CD8-positive, alpha-beta memory T cell (primary cell): ENCODE measurements at places on chromosomes 4 and X. TPM values are rescaled to one million over a fixed set of nuclear protein-coding genes. Genes with fewer than 3 reads are reported as not detected.

SMARCA5 gene
- 63.4 TPM for total RNA-seq

DNA sequence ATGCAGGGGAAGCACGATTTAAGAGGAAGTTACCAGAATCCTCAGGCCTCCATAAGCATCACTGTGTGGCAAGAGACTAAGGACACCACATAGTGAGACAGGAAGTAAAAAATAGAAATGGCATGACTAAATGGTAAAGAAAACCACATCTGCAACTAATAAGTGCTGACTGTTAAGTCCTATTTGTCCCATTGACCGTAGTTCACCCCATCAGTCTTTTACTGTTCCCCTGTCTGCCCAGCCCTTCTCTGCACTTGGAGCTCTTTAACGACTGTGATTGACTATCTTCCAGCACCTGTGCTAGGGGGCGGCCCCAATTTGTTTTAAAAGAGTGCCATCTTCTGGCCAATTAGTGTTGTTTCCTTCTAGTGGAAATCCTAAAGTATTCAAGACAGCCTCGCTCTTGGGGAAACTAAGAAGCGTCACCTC, 94.2 kb downstream of the MAOA start:
- H3K4me1 ChIP-seq, result no peaks in the 10 kb centered on the region
- H3K36me3 ChIP-seq, result no peaks in the 10 kb centered on the region
- no peaks in the 10 kb centered on the region for H3K27me3 ChIP-seq
- H3K27ac ChIP-seq, result no peak overlapping the region
- peak; percentile 1 for DNase-seq

TRPC5OS gene
- total RNA-seq, result not detected

DNA sequence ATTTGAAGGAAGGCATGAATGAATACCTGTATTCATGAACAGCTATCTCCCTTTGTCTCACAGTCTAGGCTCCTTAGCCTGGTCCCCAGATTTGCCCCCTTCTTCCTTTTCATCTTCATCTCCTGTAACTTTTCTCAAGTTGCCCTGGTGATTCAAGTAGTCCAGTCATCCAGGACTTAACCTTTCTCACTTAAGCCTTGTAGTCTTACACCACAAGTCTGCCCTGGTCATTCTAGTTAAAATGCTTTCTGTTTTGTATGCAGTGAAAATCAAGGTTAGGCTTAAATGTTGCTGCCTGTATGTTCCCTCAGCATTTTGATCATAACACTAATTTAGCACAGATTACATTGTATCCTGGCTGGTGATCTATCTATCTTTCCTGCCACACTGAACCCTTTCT, 58.5 kb upstream of the SLC7A11 start:
- H3K36me3 ChIP-seq, result no peaks in the 10 kb centered on the region
- no peak overlapping the region for H3K4me3 ChIP-seq
- no peak overlapping the region for H3K27ac ChIP-seq
- H3K4me1 ChIP-seq, result no peaks in the 10 kb centered on the region

DNA sequence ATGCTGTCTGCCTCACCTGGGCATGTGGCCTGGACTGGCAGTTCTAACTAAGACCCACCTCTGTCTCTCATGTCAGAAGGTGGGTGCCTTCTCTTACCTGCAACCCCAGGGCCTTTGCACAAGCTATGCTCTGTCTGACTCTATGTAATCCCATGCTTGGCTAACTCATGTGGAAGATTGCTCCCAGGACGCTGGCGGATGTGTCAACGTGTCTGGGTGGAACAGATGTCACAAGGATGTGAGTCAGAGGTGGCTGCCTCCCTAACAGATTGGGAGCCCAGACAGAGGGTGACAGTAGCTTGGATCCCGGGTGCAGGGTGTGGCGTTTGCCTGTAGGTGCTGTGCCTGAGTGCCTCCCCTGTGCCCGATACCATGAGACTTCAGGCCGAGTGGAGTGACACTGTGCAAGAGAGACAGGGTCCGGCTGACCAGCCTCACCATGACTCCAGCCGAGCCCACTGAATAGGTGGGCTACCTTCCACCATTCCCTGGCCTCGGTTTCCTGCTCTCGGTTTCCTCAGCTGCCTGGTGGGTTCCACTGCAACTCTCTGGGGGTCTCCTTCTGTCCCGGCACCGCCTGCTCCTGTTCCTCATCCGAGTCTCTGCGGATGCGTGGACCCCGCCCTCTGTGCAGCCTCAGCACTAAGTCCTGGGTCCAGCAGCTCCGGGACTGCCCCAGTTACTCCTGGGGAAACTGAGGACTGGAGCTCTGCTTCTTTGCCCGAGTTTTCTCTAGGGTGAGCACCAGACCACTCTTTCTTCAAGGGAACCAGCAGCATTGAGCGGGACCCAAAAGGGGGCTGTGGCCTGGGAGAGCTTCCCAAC, 11.0 kb downstream of the SH3BP2 start:
- no peaks in the 10 kb centered on the region for H3K36me3 ChIP-seq
- no peak for DNase-seq
- H3K27me3 ChIP-seq, result no peaks in the 10 kb centered on the region
- peaks cover 30% of the 10 kb centered on the region for H3K4me1 ChIP-seq
- no peak overlapping the region for H3K27ac ChIP-seq
- H3K4me3 ChIP-seq, result no peak overlapping the region

DNA sequence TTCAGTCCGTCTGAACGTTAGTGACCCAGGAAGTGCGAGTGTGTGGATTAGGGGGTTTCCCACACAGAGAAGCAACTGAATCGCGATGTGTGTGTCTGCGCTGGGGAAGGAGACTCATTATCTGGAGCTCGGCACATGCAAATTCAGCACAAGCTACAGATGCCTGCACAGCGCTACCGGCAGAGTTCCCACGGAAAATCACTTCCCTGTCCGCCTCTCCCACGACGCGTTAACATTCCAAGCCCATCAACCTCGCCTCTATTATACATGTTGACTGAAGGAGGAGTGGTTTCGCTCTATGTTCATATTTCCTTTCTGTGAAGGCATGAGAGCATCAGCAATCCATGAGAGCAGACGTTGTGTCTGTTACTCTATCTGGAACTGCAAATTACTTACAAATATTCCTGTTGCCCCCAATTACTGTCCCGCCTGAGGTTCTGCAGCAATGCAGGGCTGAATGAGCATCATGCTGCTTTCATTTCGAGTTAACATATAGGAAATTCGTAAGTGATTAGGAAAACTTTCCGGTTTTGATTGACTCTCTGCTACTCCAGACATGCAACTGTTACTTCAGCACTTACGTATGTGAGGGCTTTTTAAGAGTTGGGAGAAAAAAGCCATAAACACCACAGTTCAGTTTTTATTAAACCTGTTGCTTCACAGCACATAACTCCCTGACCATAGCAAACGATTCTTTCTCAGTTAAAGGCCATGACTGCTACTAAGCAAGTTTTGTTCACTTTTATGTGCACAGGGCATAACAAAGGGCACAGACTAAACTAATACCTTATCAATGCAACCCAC, 15.0 kb upstream of the MTNR1A start:
- H3K36me3 ChIP-seq, result no peaks in the 10 kb centered on the region
- no peak overlapping the region for H3K27ac ChIP-seq

- DNase-seq, result no peak
- H3K27me3 ChIP-seq, result no peaks in the 10 kb centered on the region
- peaks cover 6% of the 10 kb centered on the region for H3K4me1 ChIP-seq
- no peaks in the 10 kb centered on the region for H3K36me3 ChIP-seq
- H3K4me3 ChIP-seq, result no peak overlapping the region
Measured at GRCh38 chrX:64977830-64978229, 1.6 kb upstream of the ZC4H2 start.
